ENCODE measurements at places on chromosomes 13 and 19. TPM values are rescaled to one million over a fixed set of nuclear protein-coding genes. Genes with fewer than 3 reads are reported as not detected.

FCHO1 gene
- 5.9 TPM for total RNA-seq

FCER2 gene
- 1.0 TPM for total RNA-seq

DNM2 gene
- total RNA-seq, result 226 TPM

CEACAM4 gene
- total RNA-seq, result 4.7 TPM

SETDB2 gene
- total RNA-seq, result 15.1 TPM

LRRC8E gene
- total RNA-seq, result 9.1 TPM

ZNF506 gene
- total RNA-seq, result 37.8 TPM

DNA sequence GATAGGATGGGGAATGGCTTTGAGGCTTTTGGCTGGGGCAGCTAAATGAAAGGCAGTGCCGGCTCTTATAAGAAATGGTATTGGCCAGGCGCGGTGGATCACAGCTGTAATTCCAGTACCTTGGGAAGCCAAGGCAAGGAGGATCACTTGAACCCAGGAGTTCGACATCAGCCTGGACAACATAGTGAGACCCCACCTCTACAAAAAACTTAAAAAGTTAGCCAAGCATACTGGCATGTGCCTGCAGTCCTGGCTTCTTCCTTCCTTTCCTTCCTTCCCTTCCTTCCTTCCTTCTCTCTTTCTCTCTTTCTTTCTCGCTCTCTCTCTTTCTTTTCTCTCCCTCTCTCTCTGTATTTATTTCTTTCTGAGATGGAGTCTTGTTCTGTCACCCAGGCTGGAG lies 3.1 kb downstream of the CA11 start:
- no peak overlapping the region for H3K27ac ChIP-seq
- DNase-seq, result no peak
- no peaks in the 10 kb centered on the region for H3K27me3 ChIP-seq
- H3K36me3 ChIP-seq, result no peaks in the 10 kb centered on the region
- H3K4me3 ChIP-seq, result no peak overlapping the region

DNA sequence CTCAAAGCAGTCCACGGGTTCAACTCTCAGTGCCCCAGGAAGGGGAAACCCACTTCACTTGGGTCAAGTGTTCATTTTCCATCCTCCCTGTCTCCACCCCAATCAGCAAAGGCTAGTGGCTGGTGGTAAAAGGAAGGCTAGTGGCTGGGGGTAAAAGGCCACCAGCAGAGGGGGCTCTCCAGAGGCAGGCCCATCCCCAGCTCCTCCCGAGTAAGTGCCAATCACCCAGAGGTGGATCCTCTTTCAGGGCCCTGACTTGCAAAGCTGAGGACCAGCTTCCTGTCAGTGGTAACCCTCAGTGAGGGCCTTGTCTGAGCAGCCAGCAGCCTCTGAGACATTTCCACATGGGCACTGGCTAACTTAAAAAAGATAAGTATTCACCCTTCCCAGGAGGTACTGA lies 22.0 kb upstream of the TPT1 start:
- no peak overlapping the region for H3K4me3 ChIP-seq
- H3K4me1 ChIP-seq, result no peaks in the 10 kb centered on the region
- peaks cover 10% of the 10 kb centered on the region for H3K36me3 ChIP-seq
- DNase-seq, result no peak
- H3K27ac ChIP-seq, result no peak overlapping the region
- no peaks in the 10 kb centered on the region for H3K27me3 ChIP-seq

GRCh38 chr13:48801255-48801654 lies 147.5 kb downstream of the CYSLTR2 start:
- H3K27me3 ChIP-seq, result no peaks in the 10 kb centered on the region
- no peaks in the 10 kb centered on the region for H3K4me1 ChIP-seq
- H3K4me3 ChIP-seq, result no peak overlapping the region
- no peaks in the 10 kb centered on the region for H3K36me3 ChIP-seq

- no peaks in the 10 kb centered on the region for H3K27me3 ChIP-seq
- no peaks in the 10 kb centered on the region for H3K36me3 ChIP-seq
- no peak overlapping the region for H3K27ac ChIP-seq
- DNase-seq, result no peak
Measured at GRCh38 chr19:29467824-29468401, 57.9 kb upstream of the VSTM2B start.

- no peaks in the 10 kb centered on the region for H3K36me3 ChIP-seq
- H3K4me1 ChIP-seq, result peaks cover 4% of the 10 kb centered on the region
- H3K4me3 ChIP-seq, result no peak overlapping the region
- no peaks in the 10 kb centered on the region for H3K27me3 ChIP-seq
Measured at GRCh38 chr13:32048816-32049215, 17.2 kb downstream of the FRY start.

GRCh38 chr19:517721-518597 lies 10.7 kb downstream of the TPGS1 start:
- no peak overlapping the region for H3K27ac ChIP-seq
- DNase-seq, result peak; percentile 96
- H3K4me1 ChIP-seq, result peaks cover 7% of the 10 kb centered on the region
- H3K36me3 ChIP-seq, result no peaks in the 10 kb centered on the region
- H3K4me3 ChIP-seq, result no peak overlapping the region

DNA sequence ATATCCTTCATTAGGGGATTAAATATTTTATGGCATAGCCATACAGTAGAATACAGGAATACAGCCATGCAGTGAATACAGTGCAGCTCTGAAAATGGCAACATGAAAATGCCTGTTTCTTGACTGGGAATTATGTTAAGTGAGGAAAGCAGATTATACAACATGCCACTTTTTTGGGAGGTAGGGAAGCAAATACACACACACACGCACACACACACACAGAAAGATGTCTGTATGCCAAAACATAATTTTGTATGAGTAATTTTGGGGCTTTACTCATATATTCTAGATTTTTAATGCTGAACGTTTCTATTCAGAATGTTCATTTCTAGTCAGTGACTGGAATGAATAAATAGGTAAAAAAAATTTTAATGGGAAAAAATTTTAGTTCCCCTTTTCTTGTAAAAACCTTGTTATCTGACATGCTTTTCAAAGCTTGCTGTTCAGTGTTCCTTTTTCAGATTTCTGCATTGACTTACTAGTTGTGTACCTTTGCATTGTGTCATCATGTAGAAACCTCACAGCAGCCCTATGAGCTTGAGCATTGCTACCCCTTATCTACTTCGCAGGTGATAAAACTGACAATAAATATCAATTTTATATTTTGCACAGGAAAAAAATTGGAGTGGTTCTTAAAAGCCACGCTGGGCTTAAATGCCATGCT lies 7.8 kb downstream of the GPR183 start:
- H3K27ac ChIP-seq, result no peak overlapping the region
- no peaks in the 10 kb centered on the region for H3K36me3 ChIP-seq
- H3K4me1 ChIP-seq, result no peaks in the 10 kb centered on the region
- no peak for DNase-seq
- no peak overlapping the region for H3K4me3 ChIP-seq
- H3K27me3 ChIP-seq, result no peaks in the 10 kb centered on the region

DNA sequence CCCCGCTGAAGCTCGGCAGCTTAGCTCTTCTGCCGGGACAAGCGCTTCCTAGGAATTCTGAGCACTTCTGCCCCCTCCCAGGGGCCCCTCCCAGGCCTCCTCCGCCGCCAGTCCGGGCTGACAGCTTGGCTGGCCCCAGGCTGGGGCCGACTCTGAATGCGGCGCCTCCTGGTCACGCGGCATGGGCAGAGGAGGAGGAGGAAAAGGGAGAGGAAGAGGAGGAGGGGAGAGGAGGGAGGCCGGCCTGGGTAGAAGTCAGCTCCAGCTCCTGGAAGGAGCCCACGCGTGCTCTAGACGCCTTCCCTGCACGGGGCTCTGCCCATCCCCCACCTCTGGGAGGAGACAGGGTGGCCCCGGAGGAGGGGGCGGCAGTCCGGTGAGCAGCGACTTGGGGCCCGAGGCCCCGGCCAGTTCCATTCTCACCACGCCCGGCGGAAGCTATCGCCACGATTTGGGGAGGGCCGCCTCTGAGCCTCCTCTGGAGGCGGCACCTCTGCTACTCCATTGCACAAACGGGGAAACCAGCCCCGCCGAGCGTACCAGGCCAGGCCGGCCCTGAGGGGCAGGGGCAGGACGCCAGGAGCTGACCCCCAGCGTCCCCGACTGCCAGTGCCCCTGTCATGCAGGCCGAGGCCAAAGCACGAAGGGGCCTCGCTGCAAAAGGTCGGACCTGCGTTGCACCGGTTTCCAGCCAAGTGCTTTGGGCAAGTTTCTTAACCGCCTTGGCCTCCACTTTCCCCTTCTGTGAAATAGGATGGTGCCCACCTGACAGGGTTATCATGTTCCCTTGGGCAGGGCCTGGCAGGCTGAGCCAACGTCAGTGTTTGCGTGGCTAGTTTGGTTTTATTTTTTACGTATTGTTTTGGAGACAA lies 31.6 kb downstream of the CCNE1 start:
- no peaks in the 10 kb centered on the region for H3K27me3 ChIP-seq
- peaks cover 18% of the 10 kb centered on the region for H3K4me1 ChIP-seq
- peak; percentile 74 for DNase-seq
- no peaks in the 10 kb centered on the region for H3K36me3 ChIP-seq

GRCh38 chr13:34300559-34300958 lies 482.6 kb downstream of the RFC3 start:
- peak overlapping the region; percentile 7 for H3K4me3 ChIP-seq
- H3K4me1 ChIP-seq, result no peaks in the 10 kb centered on the region
- DNase-seq, result no peak
- no peaks in the 10 kb centered on the region for H3K27me3 ChIP-seq
- H3K36me3 ChIP-seq, result no peaks in the 10 kb centered on the region
